CD4-positive, alpha-beta T cell treated with Interleukin-17A for 1 hour (primary cell): ENCODE measurements at places on chromosomes 5 and 9.

- no peak for DNase-seq
Observed at GRCh38 chr5:3105581-3105980, 354.1 kb upstream of the IRX2 start.

DNA sequence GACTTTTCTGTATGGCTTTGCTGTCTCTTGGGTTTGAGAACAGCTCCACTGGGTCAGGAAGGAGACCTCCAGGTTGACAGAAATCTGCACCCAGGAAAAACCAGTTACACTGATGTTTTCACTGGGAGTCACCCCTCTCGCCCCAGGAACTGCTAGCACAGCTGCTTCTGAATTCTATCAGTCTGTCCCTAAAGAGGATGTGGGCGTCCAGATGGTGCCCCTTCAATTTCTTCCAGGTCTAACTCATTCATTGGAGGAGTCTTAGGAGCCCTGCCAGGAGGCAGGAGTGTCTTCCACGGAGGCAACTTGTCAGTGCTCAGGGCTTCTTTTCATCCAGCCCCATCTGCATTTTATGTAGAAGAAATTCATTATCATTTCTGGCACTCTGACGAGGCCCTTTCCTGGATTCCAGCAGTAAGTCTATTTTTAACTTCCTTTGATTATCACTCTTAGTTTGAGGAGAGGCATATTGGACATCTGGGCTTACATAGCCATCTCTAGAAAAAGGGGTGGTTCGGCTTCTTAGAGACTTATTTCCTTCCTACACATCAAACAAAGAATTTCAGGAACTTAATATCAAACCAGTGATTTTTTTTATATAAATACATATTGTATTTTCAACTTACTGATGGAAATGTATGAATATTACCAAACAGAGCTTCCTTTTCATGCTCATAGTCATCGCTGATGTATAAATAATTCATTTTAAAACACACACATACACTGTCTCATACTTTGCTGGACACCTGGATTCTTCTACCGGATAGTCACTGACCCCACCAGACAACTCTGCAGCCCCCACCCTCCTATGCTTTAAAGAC lies 148.8 kb downstream of the IRX2 start:
- no peak for DNase-seq

DNA sequence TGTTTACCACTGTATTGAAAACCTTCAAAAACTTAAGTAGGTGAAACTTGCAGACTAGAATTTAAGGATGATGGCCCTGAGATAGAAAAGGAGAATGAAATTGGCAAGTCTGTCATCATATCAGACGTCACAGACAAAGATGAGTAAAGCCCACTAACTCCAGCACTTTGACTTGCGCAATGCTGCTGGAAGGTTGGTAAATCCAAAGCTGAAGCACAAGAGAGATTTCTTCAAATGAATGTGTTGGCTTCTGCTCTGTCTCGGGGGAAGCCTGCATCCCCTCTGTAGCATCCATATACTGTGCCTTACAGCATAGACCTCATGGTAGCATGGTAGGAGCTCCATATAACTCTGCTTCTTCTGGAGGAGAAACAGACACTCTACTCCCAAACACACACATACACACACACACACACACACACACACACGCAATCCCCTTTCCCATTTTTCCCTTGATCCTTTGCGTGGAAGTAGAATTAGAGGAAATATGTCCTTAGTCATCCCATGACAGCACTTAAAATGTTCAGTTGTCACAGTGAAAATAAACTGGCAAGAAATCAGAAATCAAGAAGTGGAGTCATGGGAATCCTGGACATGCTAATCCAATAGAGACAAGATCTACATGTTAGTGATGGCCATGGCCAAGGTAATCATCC lies 241.5 kb downstream of the NR3C1 start:
- no peak for DNase-seq

- DNase-seq, result no peak
Observed at GRCh38 chr5:76333571-76333970, 69.5 kb upstream of the IQGAP2 start.

- DNase-seq, result no peak
Observed at GRCh38 chr9:112917047-112917986, 26.6 kb upstream of the SLC46A2 start.

DNA sequence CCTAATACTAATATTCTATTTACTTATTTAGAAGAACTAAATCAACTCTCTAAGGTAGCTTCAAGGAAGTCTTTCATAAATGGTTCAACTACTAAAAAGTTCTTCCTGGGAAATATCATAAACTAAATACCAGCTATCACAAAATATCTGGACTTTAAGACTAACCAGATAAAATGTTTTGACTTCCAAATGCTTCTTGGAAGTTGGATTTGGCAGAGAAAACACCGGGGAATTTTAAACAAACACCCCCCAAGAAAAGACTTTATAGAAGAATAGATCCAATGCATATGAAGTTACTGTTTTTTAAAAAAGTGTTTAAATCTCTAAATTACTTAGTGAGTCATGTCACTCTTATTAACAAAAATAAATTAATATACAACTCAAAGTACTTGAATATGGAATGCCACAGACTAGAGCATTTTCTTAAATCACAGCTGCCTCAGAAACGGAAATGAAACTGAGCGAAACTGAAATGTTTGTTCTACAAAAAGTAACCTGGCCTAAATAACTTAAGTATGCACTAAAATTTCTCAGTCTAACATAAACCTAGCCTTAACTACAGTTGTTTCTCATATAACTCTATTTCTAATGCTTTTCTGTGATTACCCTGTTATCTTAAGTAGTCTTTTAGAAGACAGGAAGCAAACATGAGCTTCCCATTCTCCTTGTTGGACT lies 6.8 kb downstream of the ABCA1 start:
- no peak for DNase-seq

DNA sequence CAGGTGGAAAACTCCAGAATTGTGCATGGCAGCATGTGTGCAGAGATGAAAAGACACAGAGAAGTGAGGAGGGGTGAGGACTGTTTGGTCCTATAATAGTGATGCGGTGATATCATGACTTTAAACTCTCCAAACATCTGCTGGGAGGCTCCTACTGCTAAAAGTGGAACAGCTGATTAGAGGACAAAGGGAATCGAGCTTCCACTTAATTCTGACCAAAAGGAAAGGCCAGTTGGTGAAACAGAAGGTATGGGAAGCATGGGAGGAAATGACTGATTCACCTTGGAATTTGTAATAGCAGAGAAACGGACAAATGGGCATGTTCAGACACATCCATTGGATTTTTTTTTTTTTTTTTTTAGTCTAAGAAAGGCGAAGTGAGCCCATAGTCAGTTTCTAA lies 67.5 kb upstream of the MAMDC2 start:
- no peak for DNase-seq

DNA sequence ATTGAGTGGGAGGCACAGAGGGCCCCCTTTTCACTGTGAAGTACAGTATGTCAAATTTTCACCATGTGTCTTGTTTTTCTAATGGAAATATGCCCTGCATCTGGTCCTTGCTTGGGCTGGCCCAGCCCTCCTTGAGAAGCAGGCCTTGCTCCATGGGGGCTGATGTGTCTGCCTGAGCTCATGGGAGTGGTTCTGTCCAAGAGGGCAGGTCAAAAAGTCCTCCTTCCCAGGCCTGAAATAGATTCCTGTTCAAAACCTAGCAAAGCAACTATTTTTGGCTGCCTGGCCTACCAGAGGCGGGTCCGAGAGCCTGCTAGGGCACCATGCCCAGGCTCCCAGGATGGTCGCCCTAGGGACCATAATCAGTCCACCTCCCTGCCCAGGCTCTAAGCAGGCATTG lies 40.5 kb upstream of the NEURL1B start:
- no peak for DNase-seq

GRCh38 chr5:69103521-69103920 lies 9.7 kb downstream of the SLC30A5 start:
- DNase-seq, result no peak

GRCh38 chr5:157961896-157962590 lies 103.1 kb upstream of the CLINT1 start:
- DNase-seq, result no peak

GRCh38 chr5:172779691-172780341 lies 8.8 kb upstream of the DUSP1 start:
- no peak for DNase-seq

- DNase-seq, result no peak
Observed at GRCh38 chr5:4232084-4232483, 636.5 kb downstream of the IRX1 start.

DNA sequence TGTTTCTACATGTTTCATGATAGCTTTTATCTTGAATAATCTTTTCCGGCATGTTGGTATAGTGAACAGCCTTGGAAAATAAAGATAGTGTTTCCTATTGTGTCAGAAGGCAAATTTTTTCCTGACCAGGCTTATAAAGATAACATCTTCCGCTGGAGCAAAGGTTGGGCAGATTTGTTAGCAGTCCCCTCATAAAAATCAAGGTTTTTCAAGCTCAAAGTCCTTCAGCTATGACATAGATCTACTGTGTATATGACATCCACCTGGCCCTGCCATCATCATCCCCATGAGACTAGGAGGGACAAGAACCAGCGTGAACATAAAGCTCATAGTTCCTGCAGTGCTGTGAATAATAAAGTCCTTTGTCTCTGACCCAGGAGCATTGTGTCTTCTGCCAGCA lies 30.4 kb upstream of the OTULINL start:
- no peak for DNase-seq

- no peak for DNase-seq
Observed at GRCh38 chr9:15180124-15180523, 126.9 kb downstream of the TTC39B start.

DNA sequence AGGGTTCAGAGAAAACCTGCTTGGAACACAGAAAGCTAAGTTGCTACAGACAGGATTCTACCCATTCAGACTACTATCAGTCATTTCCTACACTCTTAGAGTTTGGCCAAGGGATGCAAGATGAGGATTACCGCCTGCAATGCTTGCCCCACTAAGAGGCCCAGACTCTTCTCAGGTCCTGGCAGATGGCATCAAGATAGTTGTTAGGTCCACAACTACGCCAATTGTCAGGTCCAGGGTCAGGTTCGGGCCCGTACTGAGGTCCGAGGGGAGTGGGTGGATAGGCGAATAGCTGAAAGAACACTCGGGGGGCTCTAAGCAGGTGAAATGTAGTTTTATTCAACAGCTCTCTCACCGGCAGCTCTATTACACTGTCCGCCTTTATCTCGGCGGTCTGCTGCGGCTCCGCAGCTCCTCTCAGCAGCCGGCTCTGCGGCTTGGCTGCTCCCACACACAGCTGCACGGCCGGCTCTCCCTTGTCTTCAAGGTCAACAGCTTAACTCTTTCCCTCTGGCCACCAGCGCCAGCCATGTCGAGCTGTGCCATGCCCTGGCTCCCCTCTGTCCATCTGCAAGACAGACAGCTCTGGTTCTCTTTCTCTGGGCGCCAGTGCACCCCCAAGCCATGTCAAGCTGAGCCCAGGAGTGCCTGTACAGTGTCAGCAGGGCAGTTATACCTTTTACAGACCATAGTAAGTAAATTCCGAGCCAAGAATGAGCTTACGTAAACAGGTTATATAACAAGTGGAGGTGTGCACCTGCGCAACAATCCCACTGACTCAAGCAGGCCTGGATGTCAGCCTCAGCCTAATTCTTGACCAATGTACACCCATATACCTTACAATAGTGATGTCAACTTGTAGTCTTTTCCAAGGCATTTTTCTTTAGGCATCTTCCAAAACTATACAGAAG lies 24.0 kb downstream of the ENC1 start:
- no peak for DNase-seq

DNA sequence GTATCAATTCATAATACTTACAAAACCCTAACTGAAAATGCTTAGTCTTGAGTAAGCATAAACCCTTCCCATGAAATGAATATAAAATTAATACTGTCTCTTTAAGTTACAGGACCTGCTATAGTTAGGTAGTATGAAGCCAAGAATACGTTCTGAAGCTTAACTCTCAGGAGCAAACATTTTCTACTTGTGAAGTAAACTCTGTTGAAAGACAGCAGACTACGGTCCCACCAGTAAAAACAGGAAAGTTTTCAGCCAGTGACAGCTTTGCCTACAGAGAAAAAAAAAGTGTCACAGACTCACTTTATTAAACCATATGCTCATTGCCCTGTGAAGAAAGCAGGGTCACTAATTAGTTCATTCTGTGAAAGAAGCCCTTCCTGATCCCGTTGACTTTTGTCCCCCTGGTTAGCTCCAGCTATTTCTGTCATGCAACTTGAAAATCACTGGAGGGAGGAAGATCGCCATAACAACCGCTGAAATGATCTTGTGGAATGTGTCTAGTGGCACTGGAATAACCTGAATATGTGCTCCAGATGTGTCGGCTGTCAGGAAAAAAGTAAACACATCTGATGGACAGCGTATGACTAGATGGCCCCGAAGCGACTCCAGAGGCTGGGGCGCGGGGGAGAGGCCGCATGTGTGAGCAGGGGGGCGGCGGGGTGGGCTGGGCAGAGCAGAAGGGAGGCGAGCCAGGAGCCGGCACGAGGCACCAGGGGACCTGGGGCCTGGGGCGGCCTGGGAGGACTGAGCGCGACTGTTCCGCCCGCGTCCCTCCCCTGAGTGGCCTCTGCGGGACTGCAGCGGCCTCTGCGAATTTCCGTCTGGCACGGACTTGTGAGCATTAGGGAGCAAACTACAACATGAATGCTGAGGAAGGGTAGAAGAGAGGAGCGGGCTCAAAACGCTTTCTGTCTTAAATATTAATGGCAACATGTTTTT lies 41.9 kb downstream of the BNC2 start:
- no peak for DNase-seq

DNA sequence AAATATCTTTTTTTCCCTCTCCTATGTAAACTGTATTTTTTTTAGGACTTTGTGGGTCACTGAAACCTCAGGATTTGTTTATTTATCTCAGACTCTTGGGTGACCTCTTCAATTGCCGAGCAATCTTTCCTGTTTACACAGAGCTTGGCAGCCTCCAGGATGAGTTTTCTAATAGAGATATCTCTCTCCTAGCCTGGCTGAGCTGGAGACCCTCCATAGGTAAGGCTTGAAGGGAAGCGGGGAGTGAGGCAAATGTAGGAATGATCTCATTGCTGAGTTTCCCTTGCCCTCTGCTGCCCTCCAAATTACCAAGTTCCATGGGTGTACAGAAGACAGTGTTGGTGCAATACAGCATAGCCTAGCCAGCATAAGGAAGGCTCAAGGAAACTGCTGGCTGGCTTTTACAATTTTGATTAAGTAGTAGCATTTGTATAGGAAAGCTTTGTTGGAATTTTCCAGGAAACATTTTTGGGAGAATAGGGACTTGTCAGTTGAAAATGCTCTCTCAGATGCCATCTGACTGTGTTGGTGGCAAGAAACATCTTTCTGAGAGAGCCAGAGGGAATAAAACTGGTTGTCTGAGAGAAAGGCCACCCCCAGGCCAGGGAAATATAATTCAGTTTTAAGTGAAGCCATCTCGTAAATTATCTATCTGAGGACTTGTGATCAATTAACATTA lies 116.0 kb downstream of the NMUR2 start:
- DNase-seq, result no peak

- no peak for DNase-seq
Observed at GRCh38 chr5:138287246-138287645, 12.8 kb upstream of the GFRA3 start.

- DNase-seq, result no peak
Observed at GRCh38 chr5:72057816-72058215, 49.5 kb upstream of the MAP1B start.

GRCh38 chr5:84384604-84385575 lies at the start of gene EDIL3:
EDIL3 (minus strand) TSS chr5:84384880; CDS start chr5:84384374, 506 bp downstream.
- no peak for DNase-seq

GRCh38 chr5:51388488-51389287 lies 5.4 kb downstream of the ISL1 start:
- DNase-seq, result no peak

- no peak for DNase-seq
Observed at GRCh38 chr9:87152256-87152655, 204.9 kb upstream of the GAS1 start.

- no peak for DNase-seq
Observed at GRCh38 chr5:177437623-177438022, 9.0 kb upstream of the PRR7 start.

GRCh38 chr5:169861433-169861832 lies 118.9 kb downstream of the INSYN2B start:
- no peak for DNase-seq

GRCh38 chr5:96235008-96235910 lies 197.8 kb downstream of the PCSK1 start:
- DNase-seq, result no peak
